ENCODE measurements at places on chromosomes 13 and 19.

- no peak for DNase-seq
These were observed 4.6 kb downstream of the PPP5C start for GRCh38 chr19:46351241-46352041.

DNA sequence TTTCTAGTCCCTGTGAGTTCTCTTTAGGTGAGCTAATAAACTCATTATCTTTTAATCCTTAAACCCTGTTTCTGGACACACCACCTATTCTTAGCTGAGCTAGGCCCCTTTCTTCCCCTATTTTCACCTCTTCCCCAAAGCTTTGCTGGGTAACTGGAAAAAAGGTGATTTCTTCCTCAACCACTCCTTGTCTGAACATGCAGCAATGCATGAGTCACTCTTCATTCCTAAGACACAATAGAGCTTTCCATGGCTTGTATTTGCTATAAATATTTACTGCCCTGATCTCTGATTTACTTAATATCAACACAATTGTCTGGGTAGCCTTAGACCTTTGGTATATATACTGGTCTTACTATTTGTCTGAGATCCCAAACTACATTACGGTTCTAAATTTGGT lies 370.9 kb downstream of the KLF5 start:
- DNase-seq: no peak

- no peak for DNase-seq
These were observed 17.8 kb downstream of the ALOX5AP start for GRCh38 chr13:30753030-30753616.

GRCh38 chr13:47206111-47206510 lies 309.3 kb upstream of the HTR2A start:
- DNase-seq: no peak

GRCh38 chr19:48629599-48630295 lies 7.4 kb downstream of the DBP start:
- DNase-seq: no peak

DNA sequence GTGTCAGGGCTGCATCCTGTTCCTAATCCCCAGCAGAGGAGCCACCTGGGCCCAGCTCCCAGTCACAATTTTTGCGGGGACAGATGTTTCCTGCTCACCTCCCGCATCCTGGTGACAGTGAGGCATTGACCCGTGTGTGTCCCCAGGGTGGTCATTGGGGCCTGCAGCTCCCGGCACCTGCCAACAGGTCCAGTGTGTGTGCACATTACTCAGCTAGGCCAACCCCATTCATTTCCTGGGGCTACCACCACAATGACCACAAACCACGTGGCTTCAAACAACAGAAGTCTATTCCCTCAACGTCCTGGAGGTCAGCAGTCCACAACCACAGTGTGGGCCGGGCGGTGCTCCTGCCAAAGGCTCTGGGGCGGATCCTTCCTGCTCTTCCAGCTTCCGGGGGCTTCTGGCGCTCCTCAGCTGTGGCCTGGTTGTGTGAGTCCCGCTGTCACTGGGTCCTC lies 11.9 kb upstream of the F2RL3 start:
- DNase-seq: no peak

- no peak for DNase-seq
These were observed 108.2 kb downstream of the EDNRB start for GRCh38 chr13:77810430-77810829.

DNA sequence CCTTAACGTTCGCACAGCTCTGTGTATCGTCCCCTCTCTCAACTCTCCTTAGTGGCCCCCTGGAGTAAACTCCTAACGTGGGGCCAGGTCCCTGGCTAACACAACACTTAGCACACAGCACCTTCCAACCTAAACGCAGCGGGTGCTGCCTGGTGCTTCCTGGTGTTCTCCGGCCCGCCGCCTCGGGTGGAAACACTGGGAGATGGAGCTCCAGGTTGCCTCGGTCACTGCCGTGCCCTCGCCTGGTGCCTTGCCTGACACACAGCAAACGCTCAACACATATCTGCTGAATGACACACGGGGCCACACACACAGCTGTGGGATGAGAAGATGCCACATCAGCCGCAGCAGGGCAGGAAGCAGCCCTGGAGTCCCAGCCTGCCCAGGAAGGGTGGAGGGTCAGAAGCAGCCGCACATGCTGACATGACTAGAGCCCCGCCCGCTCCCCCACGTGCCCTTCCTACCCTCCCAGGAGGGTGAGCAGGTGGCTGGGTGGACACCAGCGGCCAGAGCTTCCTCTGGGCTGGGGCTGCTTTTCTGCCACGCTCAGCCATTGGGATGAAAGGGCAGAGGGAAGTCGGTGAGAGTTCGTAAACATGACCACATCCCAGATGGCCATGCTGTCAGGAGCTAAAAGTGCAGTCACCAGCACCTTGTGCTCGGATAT lies 6.6 kb downstream of the PEPD start:
- no peak for DNase-seq

DNA sequence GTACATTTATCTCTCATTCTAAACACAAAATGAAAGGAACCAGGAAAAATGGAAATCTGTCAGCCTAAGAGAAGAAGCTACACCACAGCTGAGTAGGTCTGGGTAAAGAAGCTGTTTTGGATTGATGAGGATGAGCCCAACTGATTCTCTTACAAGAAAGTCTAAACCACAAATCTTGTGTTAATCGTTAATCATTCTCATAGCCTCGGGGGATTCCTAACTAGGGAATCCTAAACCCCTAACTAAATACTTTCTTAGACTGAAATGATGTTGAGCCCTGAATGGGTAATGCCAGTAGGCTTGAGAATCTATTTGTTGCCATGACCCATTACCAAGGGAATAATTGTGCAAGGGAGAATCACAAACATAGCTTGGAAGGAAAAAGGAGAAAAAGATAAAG lies 327.5 kb upstream of the SPRY2 start:
- DNase-seq: no peak

GRCh38 chr13:76438050-76438449 lies 448.2 kb downstream of the KCTD12 start:
- no peak for DNase-seq

- DNase-seq: no peak
These were observed 14.2 kb downstream of the SIGLEC5 start for GRCh38 chr19:51615991-51616390.

DNA sequence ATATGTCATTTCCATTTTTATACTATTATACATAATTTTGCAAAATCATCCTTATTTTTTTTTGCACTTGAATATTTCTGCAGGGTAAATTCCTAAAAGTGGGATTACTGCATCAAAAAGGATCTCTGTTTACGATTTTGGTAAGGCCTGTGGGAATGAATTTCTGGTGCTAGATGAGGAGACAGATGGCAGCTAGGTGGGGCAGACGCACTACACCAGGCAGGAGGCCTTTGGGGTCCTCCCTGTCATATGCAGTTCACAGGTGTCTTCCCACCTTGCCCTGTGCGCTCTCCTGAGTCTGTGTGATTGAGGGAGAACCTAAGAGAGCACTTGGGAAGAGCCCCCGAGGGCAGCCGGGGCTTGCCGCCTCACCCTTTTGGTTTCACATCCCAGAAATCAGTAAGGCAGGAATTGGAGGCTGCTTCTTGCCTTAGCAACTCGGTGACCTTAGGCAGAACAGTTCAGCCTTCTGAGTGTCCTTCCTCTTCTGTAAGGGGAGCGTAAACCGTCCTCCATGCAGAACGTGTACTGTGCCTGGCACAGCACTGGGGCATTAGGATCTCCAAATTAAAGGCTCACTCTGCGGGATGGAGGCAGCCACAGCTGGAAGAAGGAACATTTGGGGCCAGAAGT lies 13.4 kb upstream of the GJB2 start:
- DNase-seq: no peak

DNA sequence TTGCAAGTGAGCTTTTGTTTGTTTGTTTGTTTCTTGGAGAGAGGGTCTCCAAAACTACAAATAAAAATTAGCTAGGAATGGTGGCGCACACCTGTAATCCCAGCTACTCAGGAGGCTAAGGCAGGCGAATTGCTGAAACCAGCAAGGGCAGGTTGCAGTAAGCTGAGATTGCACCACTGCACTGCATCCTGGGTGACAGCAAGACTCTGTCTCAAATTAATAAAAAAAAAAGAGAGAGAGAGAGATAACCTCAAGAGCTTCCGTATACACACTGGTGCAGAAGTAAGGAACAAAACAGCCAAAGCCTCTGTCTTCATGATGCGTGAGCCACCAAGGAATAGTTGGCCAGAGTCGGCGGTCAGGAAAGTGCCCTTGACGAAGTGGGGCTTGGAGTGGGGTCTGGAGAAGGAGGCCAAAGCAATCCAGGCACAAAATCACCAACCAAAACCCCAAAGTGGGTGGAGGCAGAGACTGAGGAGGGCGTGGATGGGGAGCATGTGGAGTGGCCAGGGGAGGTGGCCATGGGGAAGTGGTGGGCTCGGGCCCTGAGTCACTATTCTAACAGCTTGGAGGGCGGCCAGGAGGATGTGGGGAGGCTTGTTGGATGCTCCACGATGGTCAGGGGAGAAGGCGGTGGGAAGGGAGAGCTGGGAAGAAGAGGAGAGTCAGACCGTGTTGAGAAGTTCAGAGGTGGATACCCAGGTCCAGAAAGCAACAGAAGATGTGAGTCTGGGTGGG lies 21.2 kb upstream of the TOMM40 start:
- no peak for DNase-seq

- DNase-seq: no peak
These were observed 4.9 kb downstream of the ERCC1 start for GRCh38 chr19:45418802-45419201.

DNA sequence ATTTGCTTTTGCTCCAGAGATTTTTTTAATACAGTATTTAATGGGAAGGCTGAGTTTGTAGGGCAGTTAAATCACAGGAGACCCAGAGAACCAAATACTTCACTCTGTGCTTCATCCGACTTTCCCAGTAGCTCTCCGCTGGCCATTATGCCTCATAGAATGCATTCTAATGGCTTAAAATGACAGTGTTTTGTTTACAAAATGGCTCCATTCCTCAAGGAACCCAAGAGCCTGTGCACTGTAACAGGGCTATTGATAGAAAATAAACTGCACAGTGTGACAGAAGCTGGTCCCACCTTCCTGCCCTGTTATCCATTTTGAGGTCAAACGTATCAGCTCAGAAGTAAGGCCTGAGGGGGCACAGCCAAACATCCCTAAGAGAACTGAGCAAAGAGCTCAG lies 136.5 kb downstream of the RAP2A start:
- DNase-seq: no peak

DNA sequence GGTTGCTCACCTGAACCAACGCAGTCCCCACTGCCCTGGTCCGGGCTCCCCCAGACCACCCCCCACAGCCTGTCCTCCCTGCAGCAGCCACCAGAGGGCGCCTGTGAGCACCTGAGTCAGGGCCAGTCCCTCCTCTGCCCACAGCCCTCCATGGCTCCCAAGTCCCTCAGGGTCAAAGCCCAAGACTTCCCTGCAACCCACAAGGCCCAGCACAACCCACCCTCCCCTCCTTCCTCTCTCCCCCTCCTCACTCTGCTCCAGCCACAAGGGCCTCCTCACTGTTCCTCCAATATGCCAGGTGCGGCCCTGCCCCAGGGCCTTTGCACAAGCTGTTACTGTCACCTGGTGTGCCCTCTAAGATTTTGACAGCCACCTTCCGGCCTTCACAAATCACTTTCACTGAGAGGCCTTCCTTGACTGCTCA lies 10.9 kb downstream of the GNA15 start:
- no peak for DNase-seq

DNA sequence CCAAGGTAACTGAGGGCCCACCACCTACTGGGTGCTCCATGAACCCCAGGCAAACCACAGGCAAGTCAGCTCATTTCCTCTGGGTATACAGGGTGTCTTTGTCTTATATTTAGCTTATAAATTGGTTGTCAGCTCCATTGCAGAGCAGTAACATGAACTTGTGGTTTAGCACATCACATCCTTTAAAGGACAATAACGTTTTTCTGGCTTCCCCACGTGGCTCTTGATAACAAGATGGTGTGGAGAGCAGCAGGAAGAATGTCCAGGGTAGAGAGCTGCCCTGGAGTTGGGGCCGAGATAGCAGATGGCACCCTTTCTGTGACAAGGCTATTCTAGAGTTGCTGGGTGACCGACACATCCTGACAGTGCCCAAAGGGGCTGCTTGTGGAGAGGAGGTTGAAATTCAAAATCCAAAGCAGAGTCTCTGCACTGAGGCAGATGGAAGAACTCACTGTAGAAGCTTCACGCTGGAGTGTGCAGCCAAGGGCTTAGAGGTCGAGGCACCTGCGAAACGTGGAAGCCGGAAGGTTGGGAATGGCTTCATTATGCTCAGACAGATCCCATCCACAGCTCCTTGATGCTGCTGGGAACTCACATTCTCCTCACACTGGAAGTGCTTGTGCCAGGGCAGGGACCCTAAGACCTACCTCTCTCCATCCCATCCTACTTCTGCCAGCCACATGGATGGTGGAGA lies 133.0 kb upstream of the FRY start:
- no peak for DNase-seq

DNA sequence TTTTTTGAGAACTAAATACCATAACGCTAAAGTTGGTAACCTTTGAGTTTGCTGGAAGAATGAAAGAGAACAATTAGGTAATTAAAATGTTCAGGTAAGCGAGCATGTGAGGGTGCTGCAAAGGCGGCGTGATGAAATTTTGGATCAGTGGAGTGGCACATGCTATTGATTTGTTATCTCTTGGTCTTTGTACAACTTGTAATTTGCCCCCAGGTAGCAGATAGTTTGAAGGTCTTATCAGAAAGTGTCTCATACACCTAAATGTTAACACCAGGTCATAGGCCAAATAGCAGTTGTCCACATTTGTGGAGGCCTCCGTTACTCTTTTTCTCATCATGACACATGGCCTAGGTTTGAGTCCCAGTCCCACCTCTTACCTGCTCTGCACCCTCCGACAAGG lies 14.9 kb downstream of the ARHGAP35 start:
- DNase-seq: no peak

- DNase-seq: no peak
These were observed 345.8 kb downstream of the RBM26 start for GRCh38 chr13:79060216-79060615.

- DNase-seq: no peak
These were observed 560.8 kb upstream of the NBEA start for GRCh38 chr13:34381228-34381627.

GRCh38 chr19:31633014-31633413 lies 283.8 kb upstream of the TSHZ3 start:
- DNase-seq: no peak

DNA sequence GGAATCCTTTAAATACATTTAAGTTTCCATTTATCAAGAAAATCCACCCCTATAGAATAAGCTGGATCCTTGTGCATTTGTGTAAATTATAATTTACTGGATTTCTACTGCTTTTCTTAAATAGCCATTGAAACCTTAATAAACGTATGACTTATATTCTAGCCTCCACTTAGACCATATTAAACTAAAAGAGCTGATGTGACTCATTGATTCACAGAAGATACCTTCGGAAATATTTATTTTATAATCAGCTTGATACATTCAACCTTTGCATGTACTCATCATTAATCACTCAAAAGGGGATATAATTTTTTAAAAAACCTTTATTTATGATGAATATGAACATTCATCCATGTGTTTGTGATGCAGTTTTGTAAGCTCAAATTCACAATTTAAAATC lies 136.3 kb downstream of the SPRY2 start:
- DNase-seq: no peak

- no peak for DNase-seq
These were observed 11.3 kb downstream of the SHANK1 start for GRCh38 chr19:50708179-50708879.

- no peak for DNase-seq
These were observed 24.2 kb upstream of the FBL start for GRCh38 chr19:39870171-39870971.

- peak; percentile 24 for DNase-seq
These were observed 302.0 kb upstream of the MIR17HG start for GRCh38 chr13:91045351-91046034.

Measured in renal pelvis (tissue), 12 donors.